ENCODE measurements at places on chromosomes 7 and 10.

- DNase-seq = no peak
These were observed 2.3 kb upstream of the CREB5 start for GRCh38 chr7:28409716-28410627.

DNA sequence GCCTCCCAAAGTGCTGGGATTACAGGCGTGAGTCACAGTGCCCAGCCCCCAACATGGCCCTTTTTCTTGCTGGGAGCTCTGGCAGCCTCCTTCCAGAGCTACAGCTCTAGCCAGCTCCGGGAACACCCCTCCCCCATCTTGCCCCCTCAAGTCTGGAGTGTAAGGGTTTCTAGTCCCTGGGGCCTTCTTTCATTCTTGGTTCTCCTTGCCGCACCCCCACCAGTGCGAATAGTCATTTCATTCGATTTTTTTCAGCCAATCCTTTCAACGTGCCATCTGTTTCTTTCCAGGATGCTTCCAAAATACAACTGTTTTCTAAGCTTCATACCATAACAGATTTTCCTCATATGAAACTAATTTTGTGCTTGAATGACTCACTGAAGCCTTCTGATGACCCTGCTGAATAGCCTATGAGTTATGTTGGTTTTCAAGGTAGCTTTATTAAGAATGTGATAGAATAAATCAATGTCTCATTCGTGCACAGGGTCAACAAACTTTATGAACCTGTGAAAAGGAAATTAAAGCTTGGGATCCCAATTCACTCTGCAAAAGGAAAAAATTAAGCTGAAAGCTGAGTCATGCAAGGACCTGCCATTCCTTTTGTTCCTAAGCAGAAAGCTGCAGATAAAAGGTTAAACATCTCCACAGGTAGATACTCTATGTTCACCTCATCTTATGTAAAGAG, 38.6 kb downstream of the CDC14C start:
- no peak for DNase-seq

GRCh38 chr10:97154162-97154561, 31.6 kb downstream of the SLIT1 start:
- DNase-seq = no peak

- DNase-seq = no peak
These were observed 8.2 kb upstream of the BLVRA start for GRCh38 chr7:43750016-43750887.

GRCh38 chr10:112715581-112715980, 234.5 kb upstream of the TCF7L2 start:
- no peak for DNase-seq

- DNase-seq = no peak
These were observed 137.6 kb upstream of the MAGI2 start for GRCh38 chr7:79590916-79591623.

DNA sequence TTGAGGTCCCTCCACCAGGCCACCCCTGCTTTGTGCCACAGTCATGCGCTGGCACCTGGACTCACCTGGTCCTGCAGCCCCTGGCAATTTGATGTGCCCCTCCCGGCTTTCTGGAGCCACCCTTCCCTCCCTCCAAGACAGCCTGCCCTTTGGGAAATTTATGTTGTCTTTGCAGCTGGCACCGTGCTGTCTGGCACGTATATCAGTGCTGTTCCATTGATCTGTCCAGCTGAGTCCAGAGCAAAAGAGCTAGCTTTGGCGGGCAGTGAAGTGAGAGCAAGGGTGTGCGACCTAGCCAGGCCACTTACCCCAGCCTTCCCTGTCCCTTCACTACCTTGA, 5.7 kb downstream of the RARRES2 start:
- DNase-seq = no peak

DNA sequence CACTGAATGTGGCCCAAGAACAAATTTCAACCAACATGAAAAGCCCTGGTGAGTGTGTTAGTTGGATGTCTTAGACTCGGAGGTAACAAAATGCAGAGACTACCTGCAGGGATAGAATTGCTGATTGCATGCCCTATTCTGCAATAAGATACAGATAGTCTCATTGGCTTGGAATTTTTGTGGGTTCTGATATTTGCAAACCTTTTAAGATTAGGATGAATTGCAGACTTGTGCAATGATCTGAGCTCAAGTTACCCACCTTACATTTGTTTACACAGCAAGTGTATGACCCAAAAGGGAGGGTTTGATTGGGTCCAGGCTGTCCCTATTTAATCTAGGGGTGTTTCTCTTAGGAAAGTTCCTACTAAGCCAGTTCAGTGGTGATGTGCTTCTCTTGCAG, 45.4 kb downstream of the GPR37 start:
- DNase-seq = no peak

GRCh38 chr10:127431525-127431924, 117.6 kb upstream of the NPS start:
- no peak for DNase-seq

DNA sequence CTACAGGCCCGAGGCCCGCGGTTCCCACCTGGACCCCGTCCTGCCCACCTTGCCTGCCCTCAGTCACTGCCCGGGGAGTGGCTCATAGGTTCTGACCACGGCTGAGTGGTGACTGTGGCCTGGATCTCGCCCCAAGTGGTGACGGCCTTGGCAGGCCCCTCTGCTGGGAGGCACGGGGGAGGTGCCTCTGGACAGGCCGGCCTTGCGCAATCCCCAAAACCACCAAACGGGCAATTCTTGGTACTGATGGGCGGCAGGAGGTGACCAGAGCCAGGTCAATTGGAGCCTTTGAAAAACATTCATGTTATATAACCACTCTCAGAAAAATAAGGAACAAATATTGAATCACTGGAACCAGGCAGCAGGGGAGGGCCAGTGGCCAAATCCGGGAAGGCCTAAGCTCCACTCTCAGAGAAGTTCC, 83.4 kb downstream of the PRKAG2 start:
- DNase-seq = no peak

GRCh38 chr7:105672801-105673200, 91.5 kb upstream of the EFCAB10 start:
- no peak for DNase-seq

- no peak for DNase-seq
These were observed 13.9 kb downstream of the RAPGEF5 start for GRCh38 chr7:22343071-22343470.
